ENCODE measurements at places on chromosomes 5 and 9.

DNA sequence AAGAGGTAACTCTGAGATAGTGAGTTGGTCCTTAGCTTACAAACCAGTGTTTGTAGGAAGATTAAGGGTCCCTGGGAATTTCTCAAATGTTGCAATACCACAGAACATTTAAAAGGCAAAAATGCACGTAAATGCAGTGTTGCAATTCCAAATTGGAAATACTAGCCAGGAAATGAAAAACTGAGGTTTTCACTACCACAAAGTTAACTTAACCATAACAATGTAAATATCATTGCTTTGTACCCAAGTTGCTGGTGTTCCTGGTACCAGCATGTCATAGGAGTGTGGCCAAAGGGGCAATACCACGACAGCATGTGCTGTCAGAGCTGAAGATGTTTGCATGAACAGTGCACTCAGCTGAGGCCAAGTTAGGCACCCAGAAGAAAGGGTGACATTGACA, 382.9 kb downstream of the GLIS3 start:
- DNase-seq, result no peak

DNA sequence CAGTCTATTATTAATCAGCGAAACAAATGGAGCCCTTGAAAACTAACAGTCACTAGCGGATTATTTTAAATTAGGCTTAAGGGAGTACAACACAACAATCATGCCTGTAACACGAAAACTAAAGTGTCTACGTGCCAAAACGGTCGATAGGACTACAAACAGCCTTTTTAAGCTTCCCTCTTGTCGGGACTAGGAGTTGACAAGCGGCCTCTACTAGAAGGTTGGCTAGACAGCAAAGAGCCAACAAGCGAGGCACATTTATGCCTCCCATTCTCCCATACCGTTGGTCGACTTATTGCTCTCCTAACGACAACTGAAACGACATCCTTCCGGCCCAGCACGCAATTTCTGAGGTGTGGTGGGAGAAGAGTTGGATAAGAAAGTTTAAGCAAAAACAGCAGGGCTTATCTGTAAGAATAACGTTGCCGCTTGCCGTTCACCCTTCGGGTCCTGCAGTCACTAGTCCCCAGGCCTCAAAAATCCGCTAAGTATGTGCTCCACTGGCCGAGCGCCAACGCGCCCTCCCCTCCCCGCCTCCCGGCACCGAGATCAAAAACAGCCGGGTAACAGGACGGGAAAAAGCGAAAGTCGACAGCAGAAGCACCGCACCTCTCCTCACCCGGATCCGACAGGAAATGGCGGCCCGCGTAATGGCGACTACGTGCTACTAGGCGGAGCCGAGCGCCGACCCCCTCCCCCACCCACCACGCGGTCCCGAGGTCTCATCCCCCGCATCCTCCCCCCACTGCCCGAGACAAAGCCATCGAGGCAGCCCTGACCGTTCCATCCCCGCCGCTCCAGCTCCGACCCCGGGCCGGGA, 813 bp downstream of the HNRNPK start:
- peak; percentile 86 for DNase-seq

- no peak for DNase-seq
Measured at GRCh38 chr5:80781356-80781755, 126.6 kb upstream of the DHFR start.

DNA sequence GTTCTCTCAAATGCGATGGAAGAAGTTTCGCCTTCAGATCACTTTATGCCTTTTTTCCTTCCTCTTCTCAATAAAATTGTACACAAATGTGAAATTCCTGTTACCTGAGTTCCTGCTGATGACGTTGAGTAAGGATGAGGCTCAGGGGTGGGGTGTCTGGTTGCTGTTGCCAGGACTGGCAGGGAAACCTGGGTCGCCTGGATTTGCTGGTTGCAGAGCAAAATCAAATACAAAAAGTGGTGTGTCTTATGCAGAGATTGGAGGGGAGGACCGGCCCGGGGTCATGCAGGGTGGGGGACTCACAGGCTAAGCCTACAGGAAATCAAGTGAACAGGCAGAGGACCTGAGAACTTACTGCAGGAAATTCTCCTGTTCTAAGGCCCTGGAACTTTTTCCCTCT, 39.2 kb downstream of the ANXA2R start:
- no peak for DNase-seq

GRCh38 chr5:64773533-64773932, 4.8 kb downstream of the CWC27 start:
- DNase-seq, result no peak

- no peak for DNase-seq
Measured at GRCh38 chr9:14321517-14322130, 7.7 kb upstream of the NFIB start.

GRCh38 chr5:43043400-43043756, 3.3 kb upstream of the ANXA2R start:
- DNase-seq, result no peak

DNA sequence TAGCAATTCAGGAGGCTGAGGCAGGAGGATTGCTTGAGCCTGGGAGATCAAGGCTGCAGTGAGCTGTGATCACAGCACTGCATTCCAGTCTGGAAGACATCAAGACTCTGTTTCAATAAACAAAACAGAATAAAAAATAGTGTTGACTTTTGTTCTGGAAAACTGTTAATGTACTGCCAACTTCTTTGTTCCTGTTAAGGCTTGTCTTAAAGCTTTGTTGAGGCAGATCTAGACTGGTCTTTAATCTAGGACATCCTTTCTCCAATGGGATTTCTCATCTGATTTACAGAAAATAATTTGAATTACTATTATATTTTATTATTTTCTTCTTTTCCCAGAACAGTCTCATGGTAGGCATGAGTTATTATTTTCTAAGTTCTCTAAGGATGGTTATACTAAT, 26.0 kb downstream of the BDP1 start:
- no peak for DNase-seq

GRCh38 chr5:77621440-77621839, 17.1 kb downstream of the OTP start:
- no peak for DNase-seq

DNA sequence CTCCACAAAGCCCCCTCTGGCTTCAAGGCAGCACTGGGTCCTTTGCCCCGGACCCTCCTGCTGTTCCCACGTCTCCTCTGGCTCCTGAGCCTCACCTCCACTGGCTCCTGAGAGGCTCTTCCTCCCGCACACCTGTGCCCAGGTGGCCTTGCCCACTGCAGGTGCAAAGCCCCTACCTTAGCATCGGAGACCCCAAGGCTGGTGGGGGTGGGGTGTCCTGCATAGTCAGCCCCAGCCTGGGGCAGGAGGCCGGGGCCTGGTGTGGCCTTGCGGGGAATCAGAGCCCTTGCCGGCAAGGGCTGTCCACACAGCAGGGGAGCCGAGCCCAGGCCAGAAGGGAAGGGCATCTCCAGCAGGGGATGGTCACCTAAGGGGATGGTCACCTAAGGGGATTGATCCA, 41.3 kb upstream of the CEP72 start:
- DNase-seq, result no peak

- DNase-seq, result no peak
Measured at GRCh38 chr5:17738446-17738845, 104.2 kb downstream of the TAF11L14 start.

- no peak for DNase-seq
Measured at GRCh38 chr9:14302405-14302804, 11.5 kb downstream of the NFIB start.

DNA sequence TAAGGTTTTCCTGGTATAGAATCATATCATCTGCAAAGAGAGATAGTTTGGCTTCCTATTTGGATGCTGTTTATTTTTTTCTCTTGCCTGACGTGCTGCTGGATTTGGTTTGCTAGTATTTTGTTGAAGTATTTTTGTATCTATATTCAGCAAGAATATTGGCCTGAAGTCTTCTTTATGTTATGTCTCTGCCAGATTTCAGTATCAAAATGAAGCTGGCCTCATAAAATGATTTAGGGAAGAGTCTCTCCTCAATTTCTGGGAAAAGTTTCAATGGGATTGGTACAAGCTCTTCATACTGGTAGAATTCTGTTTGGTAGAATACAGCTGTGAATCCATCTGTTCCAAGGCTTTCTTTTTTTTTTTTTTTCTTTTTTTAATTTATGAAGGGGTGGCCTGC, 799.0 kb upstream of the TYRP1 start:
- no peak for DNase-seq

GRCh38 chr5:39877479-39877878, 452.7 kb upstream of the DAB2 start:
- DNase-seq, result no peak

DNA sequence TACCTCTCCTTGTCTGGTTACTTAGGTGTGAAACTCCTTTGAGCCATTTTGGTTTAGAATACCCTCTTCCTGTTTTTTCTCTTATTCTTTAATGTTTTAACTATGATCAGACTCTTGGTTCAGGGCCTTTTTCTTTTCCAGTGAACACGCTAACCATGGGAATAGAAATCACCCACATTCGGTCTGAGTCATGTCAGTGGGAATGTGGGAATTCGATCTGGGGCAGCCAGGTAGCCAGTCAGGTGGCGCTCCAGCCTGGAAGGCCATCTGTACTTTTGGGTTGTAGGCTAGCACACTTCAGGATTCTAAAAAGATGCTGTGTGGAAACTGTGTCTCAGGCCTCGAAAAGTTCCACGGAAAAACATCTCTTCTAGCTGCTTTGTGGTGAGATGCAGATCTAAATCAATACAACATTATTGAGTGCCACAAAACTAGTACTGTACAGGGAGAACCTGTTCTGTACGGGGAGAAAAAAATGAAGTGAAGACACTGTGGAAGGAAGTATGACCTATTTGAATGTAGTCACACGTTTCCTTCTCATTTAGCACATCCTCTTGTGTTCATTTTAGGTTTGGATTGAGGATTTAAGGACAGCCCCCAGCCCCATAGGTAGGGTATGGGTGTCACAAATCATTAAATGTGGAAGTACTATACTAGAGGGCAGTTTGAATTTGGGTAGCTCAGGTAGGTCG, 36.4 kb downstream of the SNX30 start:
- DNase-seq, result no peak

DNA sequence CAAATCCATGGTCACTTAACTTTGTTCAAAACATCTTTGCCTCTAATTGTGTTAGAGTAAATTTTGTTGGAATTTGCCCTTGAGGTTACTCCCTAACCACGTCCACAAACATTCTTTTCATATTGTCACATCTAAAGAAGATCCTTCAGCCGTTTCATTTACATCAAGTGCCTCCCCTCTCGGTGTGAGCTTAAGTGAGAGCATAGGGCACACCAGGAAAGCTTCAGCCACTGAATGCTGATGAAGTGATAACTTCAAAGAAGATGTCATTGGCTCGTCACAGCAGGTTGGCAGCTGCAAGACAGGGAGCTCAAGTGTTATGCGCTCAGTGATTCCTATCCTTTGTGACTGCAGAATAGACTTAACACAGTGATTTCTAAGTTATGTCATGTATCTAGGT, 49.6 kb upstream of the ADAMTS19 start:
- DNase-seq, result no peak

DNA sequence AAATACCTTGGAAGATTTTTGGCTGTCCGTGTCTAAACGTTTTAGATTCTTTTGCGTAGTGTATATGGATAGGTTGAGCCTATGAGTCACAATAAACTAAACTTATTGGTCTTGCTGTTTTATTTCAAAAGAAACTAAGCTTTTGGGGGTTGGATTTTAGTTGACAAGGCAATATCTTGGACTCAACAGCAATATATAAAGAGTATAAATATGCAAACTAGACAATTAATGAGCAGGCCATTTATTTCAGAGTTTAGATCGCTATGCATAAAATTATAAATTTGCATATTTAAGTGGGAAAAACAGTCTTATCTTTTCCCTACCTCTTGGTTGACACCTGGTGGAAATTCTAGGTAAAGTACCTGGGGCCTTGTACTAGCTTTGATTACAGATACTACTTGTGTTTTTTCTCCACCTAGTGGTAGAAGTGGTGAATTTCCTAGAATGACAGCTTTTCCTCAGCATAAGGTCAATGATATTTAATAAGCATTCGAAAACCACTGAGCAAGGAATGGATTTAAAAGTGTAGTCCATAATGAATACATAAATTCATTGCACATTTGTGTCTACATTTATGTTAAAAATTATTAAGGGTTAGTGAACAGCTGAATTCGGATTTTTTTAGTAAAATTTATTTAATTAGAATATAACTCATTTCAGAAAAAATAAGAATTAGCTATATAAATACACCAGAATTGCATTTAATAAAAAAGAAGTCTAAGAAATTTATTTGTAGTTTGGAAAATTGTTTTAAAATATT, 1.7 kb upstream of the ARRDC3 start:
- DNase-seq, result no peak

DNA sequence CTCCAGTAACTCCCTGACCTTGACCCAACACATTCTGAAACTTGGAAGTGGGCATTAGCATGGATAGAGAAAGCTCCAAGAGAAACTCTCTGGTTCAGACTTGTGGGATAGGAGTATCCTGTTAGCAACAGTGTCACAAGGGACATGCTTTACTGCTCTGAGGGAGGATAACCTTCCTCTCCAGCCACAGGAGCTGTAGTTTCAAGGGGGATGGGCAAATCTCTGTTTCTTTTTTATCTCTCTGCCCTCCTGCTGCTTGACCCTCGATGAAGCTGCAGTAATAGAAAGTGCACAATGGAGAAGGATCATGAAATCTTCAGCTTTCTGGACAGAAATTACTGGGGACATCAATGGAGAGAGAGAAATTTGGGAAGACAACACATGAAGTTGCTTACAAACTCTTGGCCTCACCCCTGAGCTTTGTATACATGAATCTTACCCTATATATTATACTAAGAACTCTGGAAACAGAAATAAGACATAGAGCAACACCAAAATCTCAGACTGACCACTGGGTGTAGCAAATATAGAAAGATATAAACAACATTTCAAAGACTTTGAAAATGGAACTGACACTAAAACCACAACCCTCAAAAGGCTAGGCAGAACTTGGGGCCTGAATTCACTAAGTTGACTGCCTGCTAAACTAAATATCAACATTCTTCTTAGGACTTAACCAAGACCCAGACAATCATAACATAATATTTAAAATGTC, 471.0 kb upstream of the MEF2C start:
- DNase-seq, result no peak

GRCh38 chr9:135087489-135087792, at the start of gene OLFM1:
Gene OLFM1 (plus strand): TSS chr9:135087668. CDS start chr9:135087990, 322 bp downstream.
- DNase-seq, result peak; percentile 15

- no peak for DNase-seq
Measured at GRCh38 chr5:158635565-158635964, 464.2 kb downstream of the EBF1 start.

DNA sequence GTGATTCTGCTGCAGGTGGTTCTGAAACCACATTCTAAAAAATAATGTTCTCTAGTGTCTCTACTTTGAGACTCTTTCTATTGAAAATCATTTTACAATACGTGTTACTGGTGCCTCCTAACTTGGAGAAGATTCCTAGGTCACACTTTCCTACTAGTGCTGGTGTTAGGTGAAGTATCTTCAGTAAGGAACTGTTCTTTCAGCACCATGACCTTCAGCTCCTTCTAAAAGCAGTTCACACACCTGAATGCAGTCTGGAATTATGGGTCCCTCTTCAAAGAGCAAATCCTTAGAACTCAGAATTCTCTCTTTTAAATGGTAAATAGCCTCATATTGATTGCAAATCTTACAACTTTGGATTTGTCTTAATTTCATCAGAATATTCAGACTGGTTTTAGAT, 10.6 kb upstream of the DPYSL3 start:
- no peak for DNase-seq

DNA sequence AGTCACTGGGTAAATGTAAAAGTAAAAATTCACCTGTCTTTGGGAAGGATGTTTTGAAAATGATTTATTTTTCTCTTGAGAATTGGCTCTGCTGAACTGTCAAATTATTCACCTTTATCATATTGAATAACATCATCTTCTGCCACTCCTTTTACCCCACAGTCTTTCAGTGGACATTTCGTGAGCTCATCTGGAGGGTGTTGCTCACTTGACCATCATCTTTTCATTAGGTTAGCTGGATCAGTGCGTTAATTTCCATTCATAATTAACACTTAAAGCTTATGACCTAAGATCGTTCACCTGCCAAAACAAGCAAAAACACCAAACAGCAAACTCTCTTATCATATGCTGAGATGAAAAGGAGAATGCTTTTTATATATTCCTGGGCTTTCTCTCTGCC, 53.4 kb upstream of the TNFAIP8 start:
- no peak for DNase-seq
